ENCODE measurements at places on chromosomes 1 and 21.

DNA sequence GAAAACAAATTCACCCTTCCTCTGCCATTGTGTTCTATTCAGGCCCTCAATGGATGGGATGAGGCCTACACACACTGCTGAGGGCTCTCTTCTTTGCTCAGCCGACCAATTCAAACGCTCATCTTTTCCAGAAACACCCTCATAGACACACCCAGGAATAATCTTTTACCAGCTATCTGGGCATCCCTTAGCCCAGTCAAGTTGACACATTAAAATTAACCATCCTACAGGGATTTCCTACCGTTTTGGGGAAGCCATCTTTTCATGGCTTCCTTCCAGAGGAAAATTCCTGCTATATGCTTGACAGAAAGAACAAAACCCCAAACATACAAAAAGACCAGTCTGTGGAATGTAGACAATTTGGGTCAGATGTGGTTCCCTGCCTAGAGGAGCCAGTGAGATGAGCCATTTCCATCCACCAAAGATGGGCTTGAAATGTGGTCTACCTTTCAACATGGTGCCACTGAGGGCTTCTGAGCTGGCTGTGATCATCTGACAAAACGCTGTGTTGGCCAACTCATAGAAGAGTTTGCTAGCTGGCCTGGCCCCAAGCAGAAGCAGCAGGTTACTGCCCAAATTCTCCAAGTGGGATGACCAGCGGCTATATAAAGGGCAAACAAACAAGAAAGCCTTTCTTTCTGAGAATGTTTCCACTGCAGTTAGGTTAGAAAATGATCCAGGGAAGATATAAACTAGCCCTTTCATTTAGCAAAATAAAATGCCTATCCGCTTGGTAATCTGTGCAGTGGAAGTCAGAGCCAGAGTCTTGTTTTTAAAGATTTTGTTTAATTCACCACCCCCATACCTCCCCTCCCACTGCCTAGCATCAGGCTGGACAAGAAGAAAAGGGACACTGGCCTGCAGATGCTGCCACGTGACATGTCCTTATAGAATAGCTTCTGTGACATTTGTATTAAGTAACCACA, 69.1 kb upstream of the MRPS6 start:
- no peak for DNase-seq

DNA sequence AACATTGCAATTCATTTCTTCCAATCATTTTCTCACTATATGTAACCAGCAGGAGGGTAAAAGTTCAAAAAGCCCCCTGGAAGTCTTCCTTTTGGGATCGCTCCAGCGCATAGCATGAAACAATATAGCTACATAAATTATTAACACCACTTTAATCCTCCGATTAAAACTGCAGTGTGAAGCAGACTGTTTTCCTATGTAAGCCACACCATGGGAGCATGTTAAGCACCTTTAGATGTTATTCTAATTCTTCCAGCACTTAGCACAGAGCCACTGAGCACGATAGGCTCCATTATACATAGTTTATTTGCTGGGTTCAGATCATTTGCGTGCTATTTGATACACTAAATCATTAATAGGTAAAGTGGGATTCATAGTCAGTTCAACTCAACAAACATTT, 18.4 kb upstream of the GADD45A start:
- DNase-seq = no peak

DNA sequence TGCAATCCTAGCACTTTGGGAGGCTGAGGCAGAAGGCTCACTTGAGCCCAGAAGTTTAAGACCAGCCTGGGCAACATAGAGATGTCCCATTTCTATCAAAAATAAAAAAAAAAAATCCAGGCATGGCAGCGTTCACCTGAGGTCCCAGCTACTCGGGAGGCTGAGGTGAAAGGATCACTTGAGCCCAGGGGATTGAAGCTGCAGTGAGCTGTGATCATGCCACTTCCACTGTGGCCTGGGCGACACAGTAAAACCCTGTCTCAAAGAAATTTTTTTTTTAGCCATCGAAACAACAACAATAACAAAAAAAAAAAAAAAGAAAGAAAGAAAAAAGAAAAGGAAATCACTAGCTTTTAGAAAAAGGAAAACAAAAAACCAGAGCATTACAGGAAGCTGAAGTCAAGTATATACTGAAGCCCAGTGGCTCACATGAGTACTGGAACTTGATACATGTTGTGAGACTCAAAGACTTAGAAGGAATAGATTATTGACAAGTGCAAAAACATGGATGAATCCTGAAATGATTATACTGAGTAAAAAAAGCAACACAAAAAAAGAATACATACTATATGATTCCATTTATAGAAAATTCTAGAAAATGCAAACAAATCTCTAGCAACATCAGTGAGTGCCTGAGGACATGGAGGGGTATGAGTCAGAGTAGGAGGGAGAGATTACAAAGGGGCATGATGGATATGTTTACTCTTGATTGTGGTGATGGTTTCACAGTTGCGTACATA, 6.1 kb upstream of the RABGAP1L start:
- DNase-seq = no peak

- DNase-seq = no peak
Observed at GRCh38 chr1:22854688-22855565, 117.7 kb downstream of the LACTBL1 start.

GRCh38 chr1:211892577-211892976, 62.0 kb upstream of the LPGAT1 start:
- DNase-seq = no peak

DNA sequence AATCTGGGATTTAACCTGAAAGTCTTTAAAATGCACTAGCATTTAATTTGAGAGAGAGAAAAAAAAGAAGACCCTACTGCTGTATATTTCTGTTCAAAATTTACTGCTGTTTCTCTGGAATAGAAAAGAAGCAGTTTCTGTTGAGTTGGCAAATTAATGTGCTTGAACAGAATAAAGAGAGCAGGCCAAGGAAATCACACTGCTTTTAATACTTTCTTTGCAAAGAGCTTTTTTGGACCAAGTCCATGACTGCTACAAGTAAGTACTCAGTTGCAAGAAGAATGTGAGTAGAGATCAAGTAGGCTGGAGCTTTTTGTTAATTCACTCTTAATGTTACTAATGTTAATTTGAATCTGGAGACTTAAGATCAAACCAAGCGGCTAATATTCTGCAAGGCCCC, 336.2 kb upstream of the SGIP1 start:
- no peak for DNase-seq

DNA sequence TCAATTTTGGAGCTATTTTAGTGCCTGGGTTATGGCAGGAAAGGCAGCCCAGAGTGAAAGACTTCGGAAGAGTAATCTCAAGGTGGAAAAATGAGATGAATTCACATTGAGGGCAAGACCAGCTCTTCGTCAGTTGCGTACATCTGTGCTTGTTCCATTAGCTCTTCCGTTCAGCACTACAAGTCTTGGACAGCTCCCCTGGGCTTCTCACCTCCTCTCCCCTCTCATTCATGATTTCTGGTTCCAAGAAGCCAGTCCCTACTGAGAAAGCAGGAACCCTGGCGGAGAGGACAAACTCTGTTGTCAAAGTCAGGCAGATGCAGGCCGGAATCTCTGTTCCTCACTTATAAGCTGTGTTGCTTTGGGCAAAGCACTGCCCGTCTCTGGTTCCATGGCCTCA, 76.5 kb downstream of the ACTL8 start:
- DNase-seq = peak; percentile 60
